Natural killer cell (primary cell): ENCODE measurements at places on chromosomes 3 and 15.

GRCh38 chr3:13110678-13111116 is 37.5 kb upstream of the IQSEC1 start:
- peak; percentile 26 for DNase-seq

- DNase-seq = no peak
Observed at GRCh38 chr3:165217739-165218138, 21.6 kb upstream of the SLITRK3 start.

- DNase-seq = no peak
Observed at GRCh38 chr3:100518244-100518643, 25.8 kb downstream of the TMEM45A start.

GRCh38 chr15:101042320-101042719 is 123.2 kb downstream of the LRRK1 start:
- DNase-seq = peak; percentile 10

GRCh38 chr3:194687638-194688199 is 2.0 kb downstream of the FAM43A start:
- DNase-seq = peak; percentile 75

DNA sequence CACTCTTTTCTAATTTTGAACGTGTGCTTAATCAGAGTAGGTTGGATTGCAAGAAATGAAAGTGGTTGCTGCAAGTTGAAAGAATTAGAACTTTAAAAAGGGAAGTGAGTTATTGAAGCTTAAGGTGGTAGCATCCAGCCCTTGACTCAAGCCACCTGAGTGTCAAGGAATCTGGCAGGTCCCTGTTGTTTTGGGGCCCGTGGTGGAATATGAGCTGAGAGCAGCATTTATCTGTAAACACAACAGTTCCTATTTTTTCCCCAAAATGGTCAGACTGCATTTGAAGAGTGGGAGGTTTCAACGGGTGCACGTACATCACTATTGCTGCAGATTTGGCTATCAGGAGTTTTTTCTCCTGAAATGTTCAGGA is 1.7 kb downstream of the ITPR1 start:
- peak; percentile 28 for DNase-seq

- DNase-seq = no peak
Observed at GRCh38 chr3:59963676-59964075, 913.9 kb upstream of the CFAP20DC start.

DNA sequence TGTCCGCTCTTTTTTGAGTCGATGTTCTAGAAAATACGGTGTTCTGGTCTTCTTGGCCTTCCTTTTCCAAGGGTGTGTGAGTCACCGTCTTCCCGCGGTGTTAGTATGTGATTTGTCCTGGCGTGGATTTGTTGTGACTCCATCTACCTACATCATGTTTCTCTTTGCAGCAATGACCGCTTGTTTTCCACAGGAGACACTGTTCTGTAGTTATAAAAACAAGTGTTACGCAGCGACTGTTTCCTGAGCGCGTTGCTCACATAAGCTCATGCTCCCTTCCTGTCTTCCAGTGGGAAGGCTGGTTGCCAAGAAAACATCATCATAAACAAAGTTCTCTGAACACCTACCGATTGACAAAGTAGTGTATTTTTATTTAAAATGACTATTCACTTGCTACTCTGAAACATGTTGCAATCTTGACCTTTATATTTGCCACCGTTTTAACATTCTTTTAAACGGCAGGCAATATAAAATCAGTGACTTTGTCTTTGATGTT is 19.0 kb downstream of the USP13 start:
- no peak for DNase-seq

DNA sequence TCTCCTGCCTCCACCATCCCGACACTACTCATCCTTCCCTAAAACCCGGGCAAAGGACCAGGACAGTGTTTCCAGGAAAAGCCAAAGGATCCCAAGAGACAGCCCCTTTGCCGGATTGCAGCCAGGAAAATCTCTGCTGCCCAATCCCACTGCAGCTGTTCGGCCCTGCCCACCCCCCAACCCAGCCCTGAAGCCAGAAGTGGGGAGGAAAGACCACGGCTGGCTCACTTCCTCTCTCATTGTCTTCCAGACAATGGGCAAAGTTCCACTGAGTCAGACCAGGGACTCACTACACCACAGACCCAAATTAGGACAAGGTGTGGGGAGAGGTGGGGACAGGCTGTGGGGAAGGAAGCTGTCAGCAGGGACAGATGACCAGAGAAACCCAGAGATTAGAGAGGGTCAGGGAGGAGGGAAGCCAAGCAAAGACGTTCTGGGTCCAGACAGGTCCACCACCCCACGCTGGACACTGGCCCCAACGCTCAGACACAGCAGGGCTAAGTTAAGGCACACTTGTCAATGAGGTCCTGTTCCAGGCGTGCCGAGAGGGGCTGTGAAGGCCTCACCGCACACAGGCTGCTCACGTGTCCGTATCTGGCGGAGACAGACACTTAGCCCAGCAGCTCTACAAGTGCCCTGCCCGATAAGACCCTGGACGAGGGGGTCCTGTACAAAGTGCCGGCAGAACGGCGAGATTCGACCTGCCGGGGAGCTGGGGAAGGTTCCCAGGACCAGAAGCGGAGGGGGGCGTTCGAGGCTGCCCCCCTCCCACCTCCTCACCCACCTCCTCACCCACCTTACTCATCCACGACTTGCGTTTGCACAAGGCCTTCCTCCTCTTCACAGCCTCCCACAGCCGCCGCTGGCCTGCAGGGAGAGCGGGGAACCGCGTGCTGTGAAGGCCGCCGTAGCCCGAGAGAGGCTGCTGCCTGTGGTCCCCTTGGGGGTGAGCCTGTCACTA is 21.9 kb downstream of the TNK2 start:
- DNase-seq = no peak

DNA sequence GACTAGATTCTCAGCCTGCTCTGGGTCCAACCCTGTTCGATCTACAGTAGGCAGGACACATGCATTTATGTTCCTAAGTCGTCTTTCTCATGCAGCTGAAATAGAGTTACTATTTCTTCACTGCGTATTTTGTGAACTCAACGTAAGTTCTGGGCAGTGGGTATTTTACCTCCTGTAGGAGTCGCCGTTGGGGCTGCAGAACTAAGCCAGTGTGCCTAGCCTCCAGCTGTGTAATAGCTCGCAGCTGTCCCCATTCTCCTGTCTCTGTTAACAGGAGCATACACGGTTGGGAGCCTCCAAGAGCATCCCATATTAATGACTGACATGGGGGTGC is 58.4 kb upstream of the HRH1 start:
- no peak for DNase-seq

- DNase-seq = peak; percentile 42
Observed at GRCh38 chr3:50609763-50610085, 1.9 kb downstream of the CISH start.

DNA sequence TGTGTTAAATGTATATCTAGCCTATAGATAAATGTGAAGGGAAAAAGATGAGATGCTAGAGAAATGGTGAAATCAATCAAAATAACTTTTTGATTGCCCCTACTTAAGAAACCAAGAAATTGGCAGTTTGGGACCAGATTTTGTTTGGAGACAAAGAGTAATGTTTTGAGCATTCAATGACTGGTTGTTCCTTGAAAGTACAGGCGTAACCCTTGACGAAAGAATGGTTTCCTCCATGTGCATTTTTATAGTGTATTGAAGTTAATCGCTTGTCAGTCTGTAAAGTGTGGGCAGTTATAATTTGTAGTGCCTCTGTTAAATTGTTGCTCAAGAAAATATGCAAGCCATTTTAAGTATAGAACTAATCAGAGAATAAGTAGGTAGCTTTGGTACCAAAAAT is 1.2 kb downstream of the KIF23 start:
- no peak for DNase-seq

GRCh38 chr3:46666453-46666845 is 27.0 kb downstream of the ALS2CL start:
- no peak for DNase-seq

DNA sequence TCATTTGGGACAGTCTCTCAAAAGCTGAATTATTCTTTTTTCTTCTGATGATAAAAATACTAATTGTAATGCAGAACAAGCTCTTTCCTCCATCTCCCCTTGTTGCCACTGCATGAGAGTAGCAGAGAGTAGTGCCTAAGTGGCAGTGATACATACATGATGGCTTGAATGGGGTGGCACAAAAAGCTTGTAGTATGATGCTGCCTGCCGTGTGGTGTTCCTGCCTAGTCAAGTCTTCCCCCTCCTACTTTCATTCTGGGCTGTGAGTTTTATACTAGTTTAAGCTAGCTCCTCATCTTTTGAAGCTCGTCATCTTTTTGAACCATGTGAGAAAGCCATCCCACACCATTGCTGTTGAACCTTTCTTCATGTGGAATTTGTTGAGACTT is 230.5 kb downstream of the NFKBIZ start:
- no peak for DNase-seq

DNA sequence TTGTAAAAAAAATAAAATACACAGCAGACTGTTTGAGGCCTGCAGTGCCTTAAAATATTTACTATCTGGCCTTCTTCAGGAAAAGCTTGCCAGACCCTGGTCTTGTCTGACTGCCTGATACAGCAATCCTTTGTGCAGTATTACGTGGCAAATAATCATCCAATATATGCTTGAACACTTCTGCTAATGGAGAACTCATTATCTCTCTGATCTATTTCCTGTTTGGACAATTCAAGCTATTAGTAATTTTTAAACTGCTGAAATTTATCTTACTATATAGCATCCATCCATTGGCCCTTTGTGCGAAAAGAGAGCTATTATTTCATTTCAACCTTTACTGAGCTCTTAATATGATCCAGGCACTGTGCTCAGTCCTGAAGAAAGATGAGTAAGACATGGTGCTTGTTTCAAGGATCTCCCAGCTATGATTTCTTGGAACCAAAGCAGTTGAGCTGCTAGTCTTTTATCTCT is 15.9 kb downstream of the ATG7 start:
- DNase-seq = no peak

- no peak for DNase-seq
Observed at GRCh38 chr3:42376344-42376798, 34.0 kb downstream of the LYZL4 start.

DNA sequence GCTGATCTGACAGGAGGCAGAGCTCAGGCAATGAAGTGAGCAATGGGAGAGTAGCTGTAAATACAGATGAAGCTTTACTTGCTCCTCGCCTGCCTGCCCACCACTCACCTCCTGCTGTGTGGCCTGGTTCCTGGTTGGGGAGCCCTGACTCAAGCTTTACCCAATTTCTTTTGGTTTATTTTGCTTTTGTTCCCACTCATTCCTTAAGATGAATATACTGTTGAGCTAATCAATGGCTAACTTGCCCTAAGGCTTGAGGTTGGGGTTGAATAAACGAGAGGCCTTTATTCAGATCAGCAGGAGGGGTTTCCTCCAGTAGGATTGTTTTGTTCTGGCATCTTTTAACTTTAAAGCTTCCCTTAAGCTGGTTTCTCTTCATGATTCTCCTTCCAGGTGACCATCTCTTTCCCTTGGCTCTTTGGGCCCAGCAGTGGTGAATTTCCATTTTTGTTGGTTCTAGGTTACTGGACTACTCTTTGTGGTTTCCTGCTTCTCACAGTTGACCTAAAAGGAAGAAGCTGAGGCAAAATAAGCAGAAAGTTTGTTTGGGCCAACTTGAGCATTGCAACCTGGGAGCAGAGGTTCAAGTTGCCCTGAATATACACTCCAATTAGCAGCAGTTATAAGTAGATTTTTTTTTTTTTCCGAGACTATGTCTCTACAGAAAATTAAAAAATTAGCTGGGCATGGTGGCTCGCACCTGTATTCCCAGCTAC is 44.4 kb downstream of the STARD9 start:
- DNase-seq = no peak

DNA sequence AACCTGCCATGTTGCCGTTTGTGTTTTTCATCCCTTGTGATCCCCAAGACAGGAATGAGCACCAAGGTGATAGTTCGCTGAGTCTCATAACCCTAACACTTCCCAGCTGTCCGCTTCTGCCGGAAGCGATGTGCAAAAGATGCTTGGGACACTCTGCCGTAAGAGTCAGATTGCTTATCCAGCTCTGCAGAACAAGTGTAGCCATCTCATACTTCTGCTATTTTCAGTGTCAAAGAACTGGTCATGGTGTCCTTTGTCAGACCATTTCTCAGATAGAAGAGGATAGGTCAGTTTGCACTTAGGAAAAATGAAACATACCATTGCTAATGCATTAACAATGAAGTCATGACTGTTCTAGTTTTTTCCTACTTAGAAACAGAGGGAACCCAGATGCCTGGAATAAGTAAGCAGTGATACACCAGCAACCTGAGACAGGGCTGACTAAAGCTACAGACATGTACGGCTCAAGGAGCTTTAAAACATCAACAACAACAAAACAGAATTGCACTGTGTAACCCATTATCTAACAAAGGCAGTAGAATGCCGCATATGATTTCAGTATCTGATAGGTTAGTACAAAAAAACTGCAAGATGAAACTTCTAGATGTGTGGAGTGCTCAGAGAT is 134.0 kb upstream of the IL12A start:
- DNase-seq = no peak

DNA sequence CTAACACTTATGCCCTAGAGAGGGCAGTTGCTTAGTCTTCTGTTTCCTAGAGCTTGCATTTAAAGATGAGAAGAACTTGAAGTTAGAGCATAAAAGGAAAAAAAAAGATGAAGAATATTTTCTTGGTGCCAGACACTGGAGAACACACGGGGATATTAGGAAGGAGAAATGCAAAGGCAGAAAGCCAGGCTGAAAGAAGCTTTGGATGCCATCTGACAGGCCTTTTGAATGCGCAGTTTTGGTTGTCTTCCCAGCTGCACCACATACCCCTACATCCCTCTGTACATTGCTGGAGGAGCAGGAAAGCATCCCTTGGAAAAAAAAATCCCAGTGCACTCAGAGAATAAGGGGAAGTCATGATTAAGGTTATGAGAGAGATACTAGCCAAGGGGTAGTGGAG is 378.9 kb downstream of the GAP43 start:
- no peak for DNase-seq

DNA sequence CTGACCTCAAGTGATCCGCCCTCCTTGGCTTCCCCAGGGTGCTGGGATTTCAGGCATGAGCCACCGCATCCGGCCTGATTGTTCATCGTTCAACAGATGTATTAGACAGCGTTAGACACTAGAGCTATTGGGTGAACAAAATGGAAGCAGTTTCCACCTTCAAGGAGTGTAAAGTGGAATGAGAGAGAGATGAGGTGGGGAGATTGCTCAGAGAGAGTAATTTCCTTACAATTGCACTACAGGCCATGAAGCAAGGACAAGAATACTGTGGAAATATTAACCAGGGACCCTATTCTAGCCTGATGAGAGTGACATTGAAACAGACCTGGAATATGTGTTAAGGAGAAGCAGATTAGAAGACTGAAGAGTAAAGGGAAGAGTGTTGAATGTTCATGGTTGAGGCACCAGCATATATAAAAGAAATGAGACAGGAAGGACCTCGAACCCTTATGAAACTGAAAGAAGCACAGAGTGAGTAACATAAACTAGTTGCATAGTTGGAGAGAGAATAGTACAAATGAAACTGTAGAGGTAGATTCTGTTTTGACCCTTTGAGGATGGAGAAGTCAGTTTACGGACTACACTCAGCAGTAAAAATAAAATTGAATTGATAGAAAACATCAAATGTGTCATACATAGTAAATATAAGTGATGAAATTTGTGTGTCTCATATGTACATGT is 7.2 kb downstream of the RTF1 start:
- DNase-seq = no peak

DNA sequence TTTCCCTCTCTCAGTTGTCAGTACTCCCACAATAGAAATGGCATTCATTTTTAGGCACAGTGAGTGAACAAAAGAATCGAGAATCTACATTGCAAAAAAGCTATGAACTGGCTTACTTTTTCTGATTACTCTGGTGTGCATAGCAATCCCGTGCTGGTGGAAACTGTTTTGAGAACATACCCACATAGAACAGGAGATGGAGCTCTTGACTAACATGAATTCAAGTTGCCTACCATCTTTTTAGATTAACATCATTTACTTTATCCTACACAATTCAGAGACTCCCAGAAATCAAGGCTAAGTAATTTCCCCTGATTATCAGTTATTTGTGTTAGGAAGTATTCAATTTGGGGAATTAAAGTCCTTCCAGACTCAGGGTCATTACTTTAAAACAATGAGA is 326.6 kb downstream of the ARPP21 start:
- no peak for DNase-seq
